A549 treated with dexamethasone at 1 μM for 4 hours (cell line): ENCODE measurements at places on chromosomes 5 and 9. TPM values are rescaled to one million over a fixed set of nuclear protein-coding genes. Genes with fewer than 3 reads are reported as not detected.

FOXD4L3 gene
- 0.05 to 0.08 TPM in 2 of 5 replicates, not detected in the others for total RNA-seq

SPATA31A3 gene
- total RNA-seq: not detected in 5 replicates

PAPPA gene
- 21.4 to 40.2 TPM (median 33.9 TPM) in 5 replicates for total RNA-seq

FOXD1 gene
- total RNA-seq: 14.5 to 16.5 TPM (median 15.8 TPM) in 5 replicates

SLIT3 gene
- total RNA-seq: 12.9 to 21.8 TPM (median 18.6 TPM) in 5 replicates

BAAT gene
- total RNA-seq: 0.32 to 0.58 TPM (median 0.42 TPM) in 5 replicates

FST gene
- 0.82 to 1.8 TPM (median 1.4 TPM) in 5 replicates for total RNA-seq

ADAMTS2 gene
- 0.08 to 0.28 TPM (median 0.09 TPM) in 5 replicates for total RNA-seq

ITGA2 gene
- 8.5 to 13.9 TPM (median 11.3 TPM) in 5 replicates for total RNA-seq

IGFBPL1 gene
- 1.7 to 3.1 TPM (median 2.5 TPM) in 5 replicates for total RNA-seq

PCDHB13 gene
- 0.04 to 0.09 TPM (median 0.07 TPM) in 5 replicates for total RNA-seq

TUSC1 gene
- total RNA-seq: 3.6 to 7.1 TPM (median 6.7 TPM) in 5 replicates

SEMA6A gene
- 0.15 to 0.46 TPM (median 0.18 TPM) in 5 replicates for total RNA-seq

IFNA7 gene
- total RNA-seq: not detected in 5 replicates

SPINK4 gene
- not detected in 5 replicates for total RNA-seq

NMUR2 gene
- total RNA-seq: 0.05 to 0.22 TPM (median 0.11 TPM) in 3 of 5 replicates, not detected in the others

MORN5 gene
- total RNA-seq: not detected in 5 replicates

RANBP3L gene
- total RNA-seq: not detected in 5 replicates

OR1J2 gene
- not detected in 5 replicates for total RNA-seq

UIMC1 gene
- 40.3 to 45.3 TPM (median 42.7 TPM) in 5 replicates for total RNA-seq
